ENCODE measurements at places on chromosomes 6 and 20.

DNA sequence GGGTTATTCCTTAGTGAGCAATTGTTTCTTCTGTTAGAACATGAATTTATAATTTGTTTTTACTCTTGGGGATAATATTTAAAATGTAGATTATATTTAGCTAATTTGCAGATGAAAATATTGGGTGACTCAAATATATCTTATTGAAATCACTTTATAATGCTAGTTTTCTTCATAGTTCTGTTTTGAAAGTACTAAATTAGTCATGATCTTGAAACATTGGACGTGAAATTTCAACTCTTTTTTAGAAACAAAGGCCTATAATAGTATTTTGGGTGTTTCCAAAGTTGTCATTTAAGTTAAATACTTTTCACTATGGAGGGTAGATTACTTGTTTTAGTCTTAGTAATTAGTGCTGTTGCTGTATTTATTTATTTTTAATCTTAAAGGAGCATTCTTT lies 250.9 kb downstream of the UTRN start:
- no peak for DNase-seq

DNA sequence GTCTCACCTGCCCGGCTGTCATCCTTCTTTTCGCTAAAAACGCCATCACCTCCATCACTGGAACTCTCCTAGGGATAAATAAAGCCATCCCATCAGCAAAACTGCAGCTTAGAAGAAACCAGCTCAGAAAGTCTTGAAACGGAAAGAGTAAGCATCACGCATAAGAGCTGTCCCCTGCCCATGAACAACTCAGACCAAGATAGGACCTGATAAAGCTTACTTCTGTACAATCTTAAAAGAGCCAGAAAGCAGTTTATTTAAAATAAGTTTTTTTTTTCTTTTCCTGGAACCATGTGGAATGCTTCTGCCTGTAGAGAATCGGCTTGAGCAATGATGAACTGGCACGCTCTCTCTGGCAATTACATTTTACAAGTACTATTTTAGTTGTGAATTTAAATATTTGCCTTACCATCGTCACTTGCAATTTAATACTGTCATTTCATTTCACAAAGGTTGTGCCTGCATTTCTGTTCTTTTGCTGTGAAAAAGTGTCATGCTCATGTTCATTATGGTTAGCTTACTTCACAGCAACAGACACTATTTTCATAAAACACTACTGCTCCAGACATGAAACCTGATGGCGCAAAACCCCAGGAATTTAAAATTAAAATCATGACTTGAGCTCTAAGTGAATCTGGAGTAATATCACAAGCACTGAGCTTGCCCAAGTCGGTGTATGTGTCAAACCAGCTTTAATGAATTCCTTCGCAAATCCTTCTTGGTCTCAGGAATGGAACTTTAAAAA lies 59.6 kb upstream of the EMILIN3 start:
- no peak for DNase-seq

GRCh38 chr6:25342802-25343201 lies 63.6 kb downstream of the CARMIL1 start:
- no peak for DNase-seq

- DNase-seq = no peak
These were observed 672.8 kb downstream of the KIF16B start for GRCh38 chr20:15900443-15900842.

GRCh38 chr6:125834348-125834747 lies 43.6 kb downstream of the NCOA7 start:
- DNase-seq = no peak

DNA sequence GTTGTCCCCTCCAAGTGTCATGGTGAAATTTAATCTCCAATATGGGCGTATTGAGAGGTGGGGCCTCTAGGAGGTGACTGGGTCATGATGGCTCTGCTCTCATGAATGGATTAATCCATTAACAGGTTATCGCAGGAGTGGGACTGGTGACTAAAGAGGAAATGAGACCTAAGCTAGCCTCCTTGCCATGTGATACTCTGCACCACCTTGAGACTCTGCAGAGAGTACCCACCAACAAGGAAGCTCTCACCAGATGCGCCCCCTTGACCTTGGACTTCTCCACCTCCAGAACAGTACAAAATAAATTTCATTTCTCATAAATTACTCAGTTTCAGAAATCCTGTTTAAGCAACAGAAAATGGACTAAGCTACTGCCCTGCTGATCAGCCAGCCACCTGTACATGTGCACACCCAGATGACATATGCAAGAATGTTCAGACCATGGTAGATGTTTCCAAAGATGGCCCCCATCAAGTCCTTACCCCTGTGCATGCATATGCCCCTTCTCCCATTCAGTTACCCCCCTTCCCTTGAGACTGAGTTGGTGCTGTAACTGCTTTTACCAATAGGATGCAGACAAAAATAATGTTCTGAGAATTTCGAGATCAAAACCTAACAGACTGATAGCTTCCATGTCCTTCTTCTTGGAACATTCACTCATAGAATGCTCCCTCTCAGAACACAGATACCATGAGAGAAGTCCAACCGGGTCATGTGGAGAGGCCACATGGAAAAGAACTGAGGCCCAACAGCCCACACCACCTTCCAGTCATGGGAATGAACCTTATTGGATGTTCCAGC lies 28.4 kb downstream of the MAP3K5 start:
- DNase-seq = no peak

GRCh38 chr6:131331151-131331550 lies 195.9 kb downstream of the AKAP7 start:
- DNase-seq = no peak

GRCh38 chr6:33299237-33299944 lies 649 bp upstream of the RGL2 start:
- DNase-seq = peak; percentile 95

DNA sequence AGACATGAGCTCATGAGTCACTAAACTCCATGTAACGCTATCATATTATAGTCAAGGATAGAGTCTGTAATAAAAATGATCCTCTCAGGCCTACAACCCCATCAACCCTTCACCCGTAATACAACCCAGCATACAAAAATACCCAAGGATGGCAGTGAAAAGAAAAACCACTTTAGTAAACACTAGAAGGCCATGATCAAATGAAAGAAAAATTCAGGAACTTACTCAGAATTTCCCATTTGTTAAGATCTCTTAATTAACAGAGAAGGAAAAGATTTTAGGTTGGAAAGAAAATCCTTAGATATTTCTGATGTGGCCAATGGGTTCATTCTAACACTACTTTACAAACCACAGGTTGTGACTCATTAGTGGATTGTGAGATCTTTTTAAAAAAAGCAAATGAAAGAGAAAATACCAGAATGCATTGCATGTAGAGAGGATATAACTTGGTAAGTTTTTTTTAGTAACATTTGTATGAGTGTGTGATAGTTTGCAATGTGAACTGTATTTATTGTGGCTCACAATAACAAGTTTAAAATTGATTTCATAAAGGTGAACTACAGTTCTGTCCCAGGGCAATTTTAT lies 8.0 kb upstream of the UBE2J1 start:
- DNase-seq = no peak

DNA sequence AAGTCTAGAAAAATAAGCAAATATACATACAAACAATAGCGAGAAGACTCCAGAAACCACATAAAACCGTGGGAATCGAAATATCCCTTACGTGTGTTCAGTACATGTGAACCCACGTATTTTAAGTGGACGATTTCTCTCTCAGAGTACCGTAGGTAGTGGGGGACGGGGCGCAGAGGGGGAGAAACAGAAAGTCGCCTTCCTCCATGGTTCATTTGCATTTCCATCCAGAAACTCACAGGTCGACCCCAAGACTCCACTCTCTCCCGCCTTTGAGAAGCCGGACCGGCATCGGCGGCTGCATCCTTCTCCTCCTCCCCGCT lies 538 bp upstream of the ENPP1 start:
- DNase-seq = no peak

DNA sequence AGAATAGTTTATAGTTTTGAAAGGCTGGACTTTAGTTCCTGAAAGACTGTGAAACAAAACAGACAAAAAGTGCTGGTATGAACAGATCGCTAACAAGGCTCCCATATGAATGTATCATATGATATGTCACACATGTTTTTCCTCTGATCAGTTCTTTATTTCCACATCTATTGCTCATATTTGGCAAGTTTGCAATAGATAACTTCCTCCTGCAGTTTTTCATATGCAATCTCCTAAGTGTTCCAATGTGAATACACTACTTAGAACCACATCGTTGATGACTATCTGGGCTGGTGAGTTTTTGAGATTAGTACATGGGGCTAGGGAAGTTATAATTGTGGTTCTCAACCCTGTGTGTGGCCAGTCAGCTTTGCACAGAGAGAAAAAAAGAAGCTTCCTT lies 23.1 kb downstream of the CRYBG1 start:
- no peak for DNase-seq

GRCh38 chr6:105428342-105428957 lies 25.6 kb upstream of the PREP start:
- DNase-seq = no peak

GRCh38 chr20:8940326-8940725 lies 128.6 kb upstream of the PLCB4 start:
- no peak for DNase-seq

DNA sequence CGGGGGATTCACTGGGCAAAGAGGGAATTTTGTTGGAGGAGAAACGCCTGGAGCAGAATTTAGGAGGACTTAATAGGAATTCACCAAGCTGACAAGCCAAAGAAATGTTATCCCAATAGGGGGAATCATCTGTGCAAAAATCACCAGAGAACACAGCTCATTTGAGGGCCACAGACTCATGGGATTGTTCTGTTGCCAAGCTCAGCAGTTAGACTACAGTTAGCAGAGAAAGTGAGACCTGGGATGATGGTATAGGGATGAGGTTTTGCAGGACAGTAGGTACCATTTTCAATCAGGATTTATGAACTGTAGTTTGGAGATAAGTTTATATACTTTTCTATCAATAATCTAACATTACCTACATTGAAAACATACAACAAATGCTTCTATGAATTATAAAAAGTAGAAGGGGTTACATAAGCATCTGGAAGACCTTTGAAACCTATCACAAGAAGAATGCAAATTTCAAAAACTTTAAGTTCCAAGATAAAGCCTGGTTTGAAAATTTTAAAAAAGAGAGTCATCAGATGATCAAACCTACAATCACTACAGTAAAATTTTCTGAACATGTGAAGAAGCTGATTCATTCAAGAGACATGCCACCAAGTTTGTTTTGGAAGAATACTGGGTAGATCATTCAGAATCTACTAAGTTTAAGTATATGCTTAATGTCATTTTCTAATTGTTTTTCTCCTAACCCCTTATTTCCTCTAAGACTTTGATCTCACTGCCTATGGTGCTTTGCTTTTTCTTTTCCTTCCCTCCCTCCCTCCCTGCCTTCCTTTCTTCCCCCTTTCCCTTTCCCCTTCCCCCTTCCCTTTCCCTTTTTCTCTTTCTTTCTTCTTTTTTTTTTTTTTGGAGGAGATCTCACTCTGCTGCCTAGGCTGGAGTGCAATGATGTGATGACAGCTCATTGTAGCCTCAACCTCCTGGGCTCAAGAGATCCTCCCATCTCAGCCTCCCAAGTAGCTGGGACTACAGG lies 81.5 kb downstream of the KIF13A start:
- no peak for DNase-seq

DNA sequence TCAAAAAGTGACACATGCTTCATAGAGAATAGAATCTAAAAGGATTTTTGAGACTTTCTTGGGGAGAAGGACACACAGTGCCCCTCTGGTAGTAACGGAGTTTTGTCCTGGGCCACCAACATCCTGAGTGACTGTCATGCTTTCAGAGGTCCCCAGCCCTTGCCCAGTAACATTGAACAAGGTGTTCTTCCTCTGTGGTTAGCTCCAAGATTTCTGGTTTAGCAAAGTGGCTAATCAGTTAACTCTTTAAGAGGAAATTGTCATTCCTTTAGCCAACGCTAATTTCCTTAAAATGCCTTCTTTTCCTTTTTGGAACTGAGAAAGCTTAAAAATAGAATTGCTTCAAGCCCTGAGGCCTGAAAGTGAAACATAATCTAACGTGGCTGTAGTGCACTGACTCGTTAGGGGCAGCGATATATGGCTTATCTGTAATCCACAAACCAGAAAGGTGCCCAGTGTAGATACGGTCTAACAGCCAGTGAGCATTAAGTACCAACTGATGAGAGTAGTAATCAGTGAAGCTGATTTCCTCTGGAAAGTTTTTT lies 7.8 kb downstream of the E2F3 start:
- no peak for DNase-seq

- DNase-seq = no peak
These were observed 1252.6 kb upstream of the CITED2 start for GRCh38 chr6:140627002-140627401.

DNA sequence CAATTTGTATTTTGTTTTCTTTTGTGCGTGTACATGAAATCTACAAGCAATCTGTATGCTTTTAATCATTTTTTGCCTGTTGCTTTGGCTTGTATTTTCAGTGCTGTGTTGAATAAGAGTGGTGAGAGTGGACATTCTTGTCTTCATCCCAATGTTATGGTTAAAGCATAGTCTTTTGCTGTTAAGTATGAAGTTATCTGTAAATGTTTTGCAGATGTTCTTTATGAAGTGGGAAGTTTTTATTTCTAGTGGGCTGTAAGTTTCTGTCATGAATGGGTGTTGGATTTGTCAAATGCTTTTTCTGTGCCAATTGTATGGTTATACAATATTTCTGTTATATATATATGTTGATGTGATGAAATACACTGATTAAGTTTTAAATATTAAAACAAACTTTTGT lies 24.2 kb downstream of the ZKSCAN3 start:
- no peak for DNase-seq

GRCh38 chr6:108589244-108589791 lies 28.6 kb downstream of the FOXO3 start:
- peak; percentile 76 for DNase-seq

DNA sequence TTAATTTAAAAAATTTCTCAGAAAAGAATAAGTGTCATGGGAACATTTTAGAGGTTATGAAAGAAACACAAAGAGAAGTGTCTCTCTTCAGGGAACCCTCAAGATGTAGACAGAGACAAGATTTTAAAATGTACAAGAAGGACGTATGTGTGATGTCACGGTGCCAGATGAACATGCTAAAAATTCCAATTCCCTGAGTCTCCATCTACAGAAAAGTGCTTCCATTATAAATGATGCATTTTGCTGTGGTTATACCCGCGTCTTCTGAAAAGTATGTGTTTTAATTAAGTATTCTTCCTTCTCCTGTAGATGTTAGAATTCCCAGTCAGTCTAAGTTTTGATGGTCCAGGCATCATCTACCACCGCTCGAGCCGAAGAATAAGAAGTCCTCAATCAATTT lies 489.1 kb downstream of the PREX1 start:
- DNase-seq = no peak

DNA sequence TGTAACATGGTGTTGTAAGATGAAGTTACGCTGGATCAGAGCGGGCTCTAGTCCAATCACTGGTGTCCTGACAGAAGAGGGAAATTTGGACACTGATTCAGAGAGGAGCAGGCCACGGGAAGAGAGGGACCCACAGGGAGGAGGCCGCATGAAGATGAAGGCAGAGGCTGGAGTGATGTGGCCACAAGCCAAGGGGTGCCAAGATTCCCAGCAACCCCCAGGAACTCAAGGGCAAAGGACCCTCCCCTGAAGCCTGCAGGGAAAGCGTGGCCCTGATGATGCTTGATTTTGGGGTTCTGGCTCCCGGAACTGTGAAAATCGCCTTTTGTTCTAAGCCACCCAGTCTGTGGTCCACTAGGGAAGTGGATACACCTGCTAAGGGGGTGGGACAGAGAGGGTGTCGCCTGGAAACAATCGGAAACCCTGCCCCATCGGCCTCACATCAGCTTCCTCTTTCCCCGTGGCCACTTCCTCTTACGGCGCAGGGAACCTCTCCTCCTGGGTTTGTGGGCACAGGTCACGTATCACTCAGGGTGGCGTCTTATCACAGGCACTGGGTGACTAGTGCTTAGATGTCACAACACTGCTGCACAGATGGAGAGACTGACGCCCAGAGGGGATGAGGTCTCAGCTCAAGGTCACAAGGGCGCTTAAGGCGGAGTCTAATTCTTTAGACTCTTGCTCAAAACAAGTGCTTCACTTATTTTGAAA lies 58.0 kb downstream of the SULF2 start:
- peak; percentile 77 for DNase-seq
